Activated CD4-positive, alpha-beta T cell treated with anti-CD3 and anti-CD28 coated beads, Interleukin-2, Interleukin-6, amounts not matched to agents 100 ng/mL and 50 ng/mL, durations not matched to agents 16 hours and 8 hours (primary cell): ENCODE measurements at places on chromosomes 11 and 22.

DNA sequence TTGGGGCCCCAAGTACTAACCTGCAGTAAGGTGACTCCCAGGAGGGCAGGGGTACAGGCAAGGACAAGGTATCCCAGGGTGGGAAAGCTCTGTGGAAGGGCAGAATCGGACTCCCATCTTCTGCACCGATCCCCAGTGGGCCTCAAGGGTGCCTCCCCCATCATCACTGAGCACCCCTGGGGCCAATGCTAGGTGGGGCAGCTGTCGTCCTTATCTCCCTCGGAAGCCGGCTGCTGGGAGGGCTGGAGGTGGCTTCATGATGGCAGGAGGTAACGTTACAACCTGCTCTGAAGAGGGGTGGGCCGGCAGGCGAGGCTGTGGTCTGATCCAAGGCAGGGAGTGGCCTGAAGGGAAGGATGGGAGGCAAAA, 87.6 kb upstream of the LINC01488 start:
- DNase-seq = no peak

DNA sequence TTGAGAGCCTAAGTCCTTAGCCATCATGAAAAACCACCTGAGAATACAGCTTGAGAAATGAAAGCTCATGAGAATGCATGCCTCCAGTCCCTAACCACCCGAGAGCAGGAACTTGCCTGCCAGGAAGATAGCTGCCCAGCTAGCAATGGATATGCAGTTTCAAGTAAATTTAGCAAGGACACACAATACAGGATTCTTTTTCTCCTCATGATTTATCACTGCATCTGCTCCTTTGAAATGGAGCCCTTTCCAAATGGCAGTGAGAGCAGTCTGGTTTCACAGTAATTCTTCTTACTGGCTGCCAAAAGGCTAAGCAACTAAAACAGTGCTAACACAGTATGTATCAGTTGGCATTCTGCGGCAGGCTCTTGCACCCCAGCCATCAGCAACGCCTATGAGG, 109.9 kb downstream of the MICAL3 start:
- DNase-seq = no peak

DNA sequence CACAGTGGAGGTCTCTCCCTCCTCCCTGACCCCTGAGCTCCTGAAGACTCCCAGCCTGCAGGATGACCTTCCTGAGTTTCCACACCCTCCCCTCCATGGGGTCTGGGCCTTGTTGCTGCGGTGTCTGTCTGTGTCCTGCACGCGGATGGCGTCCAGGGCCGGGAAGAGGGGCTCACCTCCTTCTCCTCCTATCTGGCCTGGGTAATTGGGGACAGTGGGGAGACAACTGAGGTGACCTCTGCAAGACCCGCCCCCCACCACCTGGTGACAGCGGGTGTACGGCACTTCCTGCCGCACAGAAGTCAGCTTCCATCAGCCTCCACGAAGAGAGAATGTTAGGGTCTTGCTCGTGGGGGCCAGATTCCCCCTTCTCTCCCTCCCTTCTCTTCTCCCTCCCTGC, 31.7 kb downstream of the LINC01488 start:
- DNase-seq = no peak

DNA sequence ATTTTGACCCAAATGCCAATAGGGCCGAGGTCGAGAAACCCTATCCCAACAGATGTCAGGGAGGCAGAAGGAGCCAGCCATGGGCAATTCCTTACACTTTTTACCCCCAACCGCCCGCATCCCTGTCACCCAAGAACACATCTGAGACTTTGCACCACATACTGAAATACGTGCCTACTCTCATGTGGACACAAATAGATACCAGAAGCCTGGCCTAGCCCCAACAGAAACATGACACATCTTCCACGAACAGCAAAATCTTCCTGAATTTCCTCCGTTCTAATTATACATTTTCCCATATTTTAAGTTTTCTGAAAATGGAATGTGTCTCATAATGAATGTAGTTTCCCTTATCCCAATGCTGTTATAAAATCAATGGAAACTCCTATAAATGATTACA, 64.7 kb downstream of the SLC1A2 start:
- DNase-seq = no peak

DNA sequence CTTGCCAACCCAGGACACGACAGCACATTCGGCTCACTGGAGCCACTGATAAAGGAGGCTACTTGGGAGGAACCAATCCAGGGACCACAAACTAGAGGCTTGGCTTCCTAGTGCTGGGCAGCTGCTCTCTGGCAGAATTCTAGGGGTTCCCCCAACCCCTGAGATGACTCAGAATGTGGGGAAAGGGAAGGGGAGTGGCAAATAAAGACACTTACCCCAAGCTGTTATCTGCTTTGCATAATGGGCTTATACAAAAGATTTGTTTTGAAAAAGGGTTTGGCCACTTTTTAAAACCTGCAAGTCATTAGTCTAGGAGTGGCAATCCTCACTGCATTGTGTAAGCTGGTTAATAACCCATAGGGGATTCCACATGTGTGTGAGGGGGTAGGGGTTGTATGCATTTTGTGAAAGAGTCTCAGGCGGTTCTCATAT, 64.1 kb upstream of the LMO1 start:
- peak; percentile 16 for DNase-seq

DNA sequence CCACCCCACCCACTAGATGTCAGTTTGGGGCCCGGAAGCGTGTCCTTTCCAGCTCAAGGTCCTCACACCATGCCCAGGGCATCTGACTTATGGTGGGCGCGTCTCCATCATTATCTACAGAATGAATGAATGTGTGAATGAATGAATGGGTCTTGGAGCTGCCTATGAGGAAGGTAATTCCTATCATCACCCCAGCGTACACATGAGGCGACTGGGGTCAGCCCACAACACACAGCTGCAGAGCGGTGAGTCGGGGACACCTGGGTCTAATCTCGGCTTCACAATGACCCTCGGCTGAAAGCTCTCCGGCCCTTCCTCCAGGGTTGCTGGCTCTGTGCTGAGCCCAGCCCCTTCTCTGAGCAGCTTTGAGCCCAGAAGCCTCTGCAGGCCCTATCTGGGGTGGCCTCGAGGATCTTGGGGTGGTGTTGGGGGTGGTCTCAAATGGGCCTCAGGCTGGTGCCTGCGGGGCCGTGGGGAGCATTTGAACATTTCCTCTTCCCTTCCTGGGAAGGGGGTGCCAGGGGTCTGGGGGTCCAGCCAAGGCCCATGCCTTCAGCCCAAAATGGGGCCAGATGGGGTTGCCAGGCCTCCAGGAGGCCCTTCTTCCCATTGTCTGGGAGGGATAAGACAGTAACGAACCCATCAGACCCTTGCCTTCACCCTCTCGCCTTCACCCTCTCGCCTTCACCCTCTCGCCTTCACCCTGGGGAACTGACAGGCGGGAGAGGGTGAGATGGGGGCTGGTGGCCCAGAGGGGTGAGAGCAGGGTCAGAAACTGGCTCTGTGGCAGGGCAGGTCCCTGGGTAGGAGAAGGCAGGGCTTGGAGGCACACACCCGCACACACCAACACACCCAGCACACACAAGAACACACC, 82.4 kb downstream of the MYEOV start:
- no peak for DNase-seq

GRCh38 chr11:15967966-15968365, 388.4 kb downstream of the SOX6 start:
- no peak for DNase-seq

- DNase-seq = peak; percentile 54
These were observed at the start of gene IFTAP for GRCh38 chr11:36594316-36594989. TSS of gene IFTAP (plus strand) at chr11:36594502. CDS start at chr11:36610104, 15,602 bp downstream.

GRCh38 chr11:62341588-62341987, 4.3 kb downstream of the ASRGL1 start:
- no peak for DNase-seq

- no peak for DNase-seq
These were observed 44.0 kb downstream of the SOX6 start for GRCh38 chr11:16312233-16312765.

- no peak for DNase-seq
These were observed 16.7 kb downstream of the KREMEN1 start for GRCh38 chr22:29089507-29089906.

GRCh38 chr11:9955391-9955790, 291.5 kb downstream of the SWAP70 start:
- no peak for DNase-seq

DNA sequence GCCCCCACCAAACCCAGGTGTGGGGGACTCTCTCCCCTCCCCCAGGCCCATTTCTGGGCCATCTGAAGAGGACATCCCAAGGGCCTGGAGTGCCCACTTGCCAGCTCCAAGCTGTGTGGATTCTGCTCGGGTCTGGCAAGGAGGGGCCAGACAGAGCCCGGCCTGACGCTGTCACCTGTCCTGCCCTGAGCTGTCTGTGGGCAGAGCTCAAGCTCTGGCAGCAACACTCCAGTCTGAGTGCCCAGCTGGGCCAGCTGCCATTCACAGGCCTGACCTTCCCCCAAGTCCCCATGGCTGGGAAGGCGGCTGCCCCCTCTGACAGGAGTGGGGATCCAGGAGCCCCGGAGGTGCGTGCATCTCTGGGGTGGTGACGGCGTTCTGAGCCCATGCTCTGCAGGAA, 6.2 kb upstream of the PIM3 start:
- DNase-seq = no peak

DNA sequence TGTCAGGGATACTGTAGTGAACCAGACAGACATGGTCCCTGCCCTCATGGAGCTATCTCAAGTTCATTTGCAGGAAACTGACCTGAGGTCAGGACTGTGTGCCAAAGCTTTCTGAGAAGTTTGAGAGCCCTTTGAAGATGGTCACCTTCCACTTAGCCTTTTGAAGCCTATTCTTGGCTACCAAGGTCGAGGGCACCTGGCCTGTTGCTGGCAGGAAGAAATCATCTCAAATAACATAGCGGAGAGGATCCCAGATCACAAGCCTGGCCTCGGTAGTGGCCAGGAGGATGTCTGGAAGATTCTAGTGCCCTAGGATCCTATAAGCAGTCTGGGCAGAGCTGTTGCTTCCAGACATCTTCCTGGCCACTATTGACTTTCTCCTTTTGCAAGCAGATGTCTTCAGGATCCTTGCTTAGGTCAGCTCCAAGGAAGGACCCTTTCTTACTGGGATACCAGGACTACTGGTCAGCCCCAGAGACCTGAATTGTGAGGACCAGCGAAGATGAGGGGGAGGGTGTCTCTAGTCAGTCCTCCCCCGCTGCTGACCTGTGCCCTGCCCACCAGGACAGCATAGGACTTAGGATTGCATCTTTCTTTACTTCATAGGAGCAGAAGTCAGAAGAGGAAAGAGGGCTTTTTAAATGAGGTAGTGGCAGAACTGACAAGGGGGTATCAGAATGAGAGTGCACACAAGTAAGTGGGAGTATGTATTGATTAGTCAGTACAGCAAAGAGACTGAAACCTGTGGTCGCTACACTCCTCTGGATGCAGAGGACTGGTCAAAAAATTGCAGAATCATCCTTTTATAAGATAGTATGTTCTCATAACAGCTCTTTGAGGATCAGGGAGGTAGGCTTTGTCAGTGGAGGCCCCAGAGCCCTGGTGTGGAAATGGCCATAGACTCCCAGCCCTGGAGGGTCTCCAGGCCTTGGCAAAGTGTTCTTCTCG, 94.8 kb downstream of the TEAD1 start:
- DNase-seq = peak; percentile 38

DNA sequence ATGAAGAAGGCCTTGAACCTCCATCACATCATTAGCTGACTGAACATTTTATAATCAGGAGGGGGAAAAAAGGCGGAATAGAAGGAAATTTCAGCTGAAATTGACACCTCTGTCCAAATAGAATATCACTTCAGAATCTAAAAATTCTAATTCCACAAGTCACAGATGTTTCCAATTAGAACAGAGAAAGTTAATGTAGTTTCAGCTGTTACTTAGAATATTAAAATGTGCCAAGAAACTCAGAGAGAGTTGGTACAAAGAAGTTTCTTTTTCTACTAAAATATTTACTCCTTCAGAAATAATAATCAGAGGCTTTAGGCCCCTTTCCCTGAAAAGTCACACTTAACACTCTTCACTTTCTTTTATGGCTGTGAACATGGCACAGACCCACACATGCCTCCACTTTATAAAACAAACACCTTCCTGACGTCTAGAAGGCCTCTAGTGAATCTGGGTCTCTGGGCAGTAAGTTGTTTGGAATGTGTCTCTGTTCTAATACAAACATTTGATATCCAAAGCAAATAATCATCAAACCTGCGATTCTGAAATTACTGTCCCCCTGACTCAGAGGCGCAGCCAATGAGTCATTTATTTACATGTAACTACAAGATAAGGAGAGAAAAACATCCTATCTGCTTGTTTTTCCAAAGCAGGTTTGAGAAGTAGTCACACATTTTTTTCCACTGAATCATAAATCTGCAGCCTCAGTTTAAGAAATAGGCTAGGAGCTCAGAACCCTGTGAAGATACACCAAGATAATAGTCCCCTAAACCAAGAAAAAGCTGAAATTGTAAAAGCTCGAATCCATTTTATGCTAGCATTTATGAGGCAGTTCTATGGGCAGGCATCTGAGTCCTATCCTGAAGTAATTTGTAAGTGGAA, 148.4 kb downstream of the ME3 start:
- peak; percentile 59 for DNase-seq

DNA sequence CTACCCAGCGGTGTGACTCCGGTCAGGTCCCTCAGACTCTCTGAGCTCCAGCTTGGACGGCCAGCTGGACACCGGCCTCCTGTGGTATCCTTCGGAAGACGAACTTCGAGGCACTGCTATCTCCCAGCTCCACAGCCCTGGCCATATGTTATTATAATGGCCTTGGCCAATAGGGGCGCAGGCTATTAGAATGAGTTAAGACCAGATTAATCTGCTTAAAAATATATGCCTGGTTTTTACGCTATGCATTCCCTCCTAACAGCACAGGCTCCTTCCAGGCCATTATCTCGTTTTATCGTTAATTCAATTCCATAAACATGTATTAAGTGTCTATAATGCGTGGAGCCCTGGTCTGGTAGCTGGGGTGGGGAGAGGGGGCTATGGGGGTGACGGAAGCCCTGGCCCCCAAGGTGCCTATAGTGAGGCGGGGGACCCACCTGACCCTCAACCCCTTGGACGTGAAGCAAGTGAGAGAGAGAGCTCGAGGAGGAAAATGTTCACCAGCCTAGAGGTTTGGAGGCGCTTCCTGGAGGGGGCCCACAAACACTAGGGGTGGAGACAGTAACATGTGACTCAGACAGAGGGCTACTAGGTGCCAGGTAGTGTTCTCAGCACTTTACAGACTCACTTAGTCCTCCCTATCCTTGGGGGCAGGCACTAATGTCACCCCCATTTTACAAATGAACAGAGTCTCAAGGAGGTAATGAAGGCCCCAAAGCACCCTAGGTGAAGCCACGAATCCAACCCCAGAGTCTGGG, 37.5 kb upstream of the TCF20 start:
- DNase-seq = no peak

GRCh38 chr11:125165843-125166763, 1.6 kb downstream of the PKNOX2 start:
- no peak for DNase-seq

DNA sequence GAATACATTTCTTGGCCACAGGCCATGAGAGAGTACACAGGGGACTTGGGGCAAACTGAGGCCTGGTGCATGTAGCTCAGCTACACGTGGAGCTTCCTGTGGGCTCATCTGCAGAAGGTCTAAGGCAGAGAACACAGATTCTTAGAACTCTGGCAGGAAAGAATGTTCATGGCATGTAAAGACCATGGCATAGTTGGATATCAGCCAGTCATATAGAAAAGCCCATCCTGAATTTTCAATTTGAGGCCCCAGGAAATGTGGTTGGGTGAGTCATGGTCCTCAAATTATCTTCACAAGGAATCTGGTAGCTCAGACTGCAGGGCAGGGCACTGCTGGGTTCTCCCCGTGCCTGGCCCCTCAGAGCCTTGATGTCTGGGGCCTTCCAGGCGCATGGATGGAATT, 13.7 kb upstream of the ST3GAL4 start:
- no peak for DNase-seq
